Urinary bladder (tissue), 4 donors: ENCODE measurements at places on chromosomes 2 and 18.

DNA sequence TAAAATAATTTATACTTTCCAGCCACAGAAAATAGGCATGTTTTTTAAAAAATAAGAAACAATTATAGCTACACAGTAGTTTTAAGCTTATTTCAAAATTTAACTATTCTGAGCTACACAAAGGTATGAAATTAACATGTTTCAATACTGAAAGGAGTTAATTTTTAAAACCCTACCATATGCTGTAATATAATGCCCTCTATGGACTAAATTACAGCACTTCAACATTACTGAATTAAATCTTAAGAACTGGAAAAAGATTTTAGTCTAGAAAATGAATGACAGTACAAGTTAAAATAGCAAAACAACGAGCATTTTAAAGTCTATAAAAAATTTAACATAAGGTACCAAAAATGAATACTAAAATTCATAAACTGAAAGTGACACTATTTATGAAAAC, 36.3 kb downstream of the RTN4 start:
- no peak for DNase-seq

DNA sequence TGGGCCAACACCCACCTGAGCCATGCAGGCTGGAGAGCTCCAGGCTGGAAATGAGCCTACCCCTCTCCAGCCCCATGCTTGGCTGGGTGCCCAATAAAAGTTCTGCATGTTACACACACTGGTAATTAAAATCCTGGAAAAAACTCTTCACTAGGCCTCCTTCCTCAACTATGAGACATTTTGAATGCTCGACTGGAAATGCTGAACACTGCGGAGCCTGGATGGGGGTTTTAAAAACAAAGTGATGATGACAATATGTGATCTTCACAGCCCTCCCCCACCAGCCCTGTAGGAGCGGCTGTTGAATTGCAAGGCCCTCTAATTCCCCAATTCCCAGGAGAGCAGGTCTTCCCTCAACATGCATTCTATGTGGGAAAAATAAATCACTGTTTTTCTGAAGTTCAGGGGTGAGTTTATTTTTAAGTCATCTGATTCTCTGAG, 179.2 kb downstream of the TTC32 start:
- no peak for DNase-seq

GRCh38 chr18:65206551-65207260, 544.1 kb upstream of the CDH7 start:
- DNase-seq, result no peak

- no peak for DNase-seq
Measured at GRCh38 chr2:1621041-1621440, 123.3 kb downstream of the PXDN start.

DNA sequence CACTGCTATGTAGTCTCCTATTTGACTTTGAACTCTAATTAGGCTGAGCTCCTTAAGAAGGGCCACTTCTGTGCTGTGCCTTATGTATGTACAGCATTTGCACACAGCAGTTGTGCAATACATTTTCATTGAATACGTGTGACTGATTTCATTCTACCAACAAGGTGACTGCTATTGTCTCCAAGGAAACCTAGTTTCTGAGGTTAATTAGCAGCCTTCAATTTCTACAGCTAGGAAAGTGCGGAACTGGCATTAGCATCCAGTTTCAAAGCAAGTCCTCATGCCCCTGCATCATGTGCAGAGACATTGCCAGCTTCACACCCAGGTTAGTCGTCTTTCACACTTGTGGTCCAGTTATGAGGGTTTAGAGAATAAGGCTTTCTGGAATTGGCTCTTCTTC, 58.6 kb downstream of the NCK2 start:
- DNase-seq, result no peak

DNA sequence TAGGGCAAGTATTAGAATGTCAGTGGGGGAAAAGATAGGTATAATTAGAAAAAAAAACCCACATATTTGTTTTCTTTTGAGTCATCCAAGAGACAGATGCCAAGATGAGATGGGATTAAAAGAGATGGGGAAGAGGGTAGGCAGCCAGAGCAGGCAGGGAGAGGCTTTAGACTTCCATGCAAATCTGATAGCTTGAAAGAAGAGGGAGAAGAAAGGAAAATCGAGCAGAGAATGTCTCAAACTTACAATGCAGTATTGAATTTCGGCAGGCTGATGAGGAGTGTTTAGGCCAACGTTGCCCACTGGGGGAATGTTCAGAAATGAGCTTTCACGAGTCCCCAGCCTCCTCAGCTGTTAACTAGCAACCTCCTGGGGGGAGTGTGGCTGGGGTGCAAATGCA, 91.3 kb downstream of the SPATS2L start:
- DNase-seq, result no peak

GRCh38 chr2:45925636-45926366, 274.3 kb downstream of the PRKCE start:
- no peak for DNase-seq

DNA sequence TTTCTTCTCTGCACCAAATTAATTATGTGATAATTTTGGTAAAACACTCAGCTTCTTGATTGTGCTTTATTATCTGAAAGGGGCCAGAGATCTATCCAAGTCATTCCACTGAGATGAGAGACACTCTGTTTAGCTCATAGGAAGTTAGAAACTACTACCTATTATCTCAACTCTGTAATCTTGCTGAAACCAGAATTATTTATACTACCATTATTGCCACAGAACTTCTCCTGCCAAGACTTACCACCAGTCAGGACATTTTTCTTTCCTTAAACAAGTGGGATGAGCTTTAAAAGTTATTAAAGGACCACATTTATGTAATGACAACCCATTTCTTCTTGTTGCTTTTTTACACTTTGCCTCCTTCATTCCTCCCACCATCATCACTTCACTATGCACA, 855.6 kb upstream of the PIK3C3 start:
- no peak for DNase-seq

GRCh38 chr2:204538182-204539018, 6.9 kb upstream of the PARD3B start:
- no peak for DNase-seq

DNA sequence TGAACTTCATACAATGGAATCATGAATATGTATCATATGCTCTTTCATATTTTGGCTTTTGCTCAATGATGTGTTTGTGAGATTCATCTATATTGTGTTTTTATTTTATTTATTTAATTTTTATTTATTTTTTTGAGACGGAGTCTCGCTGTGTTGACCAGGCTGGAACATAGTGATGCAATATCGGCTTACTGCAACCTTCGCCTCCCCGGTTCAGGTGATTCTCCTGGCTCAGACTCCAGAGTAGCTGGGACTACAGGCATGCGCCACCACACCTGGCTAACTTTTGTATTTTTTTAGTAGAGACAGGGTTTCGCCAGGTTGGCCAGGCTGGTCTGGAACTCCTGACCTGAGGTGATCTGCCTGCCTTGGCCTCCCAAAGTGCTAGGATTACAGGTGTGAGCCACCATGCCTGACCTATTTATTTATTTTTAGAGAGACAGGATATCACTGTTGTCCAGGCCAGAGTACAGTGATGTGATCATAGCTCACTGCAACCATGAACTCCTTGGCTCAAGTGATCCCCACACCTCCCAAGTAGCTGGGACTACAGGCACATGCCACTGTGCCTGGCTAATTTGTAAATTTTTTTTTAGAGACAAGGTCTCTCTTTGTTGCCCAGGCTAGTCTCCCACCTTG, 74.5 kb downstream of the TET3 start:
- DNase-seq, result no peak

DNA sequence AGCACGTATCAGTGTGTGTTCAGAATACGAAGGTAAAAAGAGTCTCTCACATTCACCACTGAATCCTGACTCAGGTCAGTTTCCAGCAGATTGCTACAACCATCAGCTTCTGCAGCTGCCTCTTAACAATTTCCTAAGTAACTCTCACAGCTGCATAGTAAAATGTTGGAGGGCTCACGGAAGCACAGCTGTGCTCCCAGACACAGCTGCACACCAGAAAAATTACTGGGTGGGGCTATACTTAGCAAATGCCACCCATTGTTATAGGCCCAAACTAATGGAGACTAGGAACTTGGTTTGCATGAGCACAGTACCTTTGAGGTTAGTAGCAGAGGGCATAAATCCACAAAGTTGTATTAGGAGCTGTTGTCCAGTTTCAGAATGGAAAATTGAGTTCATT, 153.9 kb upstream of the ERBB4 start:
- DNase-seq, result no peak

GRCh38 chr2:219562049-219563020, 9.0 kb downstream of the OBSL1 start:
- DNase-seq, result no peak

GRCh38 chr18:59779979-59780378, 82.8 kb upstream of the CCBE1 start:
- no peak for DNase-seq

DNA sequence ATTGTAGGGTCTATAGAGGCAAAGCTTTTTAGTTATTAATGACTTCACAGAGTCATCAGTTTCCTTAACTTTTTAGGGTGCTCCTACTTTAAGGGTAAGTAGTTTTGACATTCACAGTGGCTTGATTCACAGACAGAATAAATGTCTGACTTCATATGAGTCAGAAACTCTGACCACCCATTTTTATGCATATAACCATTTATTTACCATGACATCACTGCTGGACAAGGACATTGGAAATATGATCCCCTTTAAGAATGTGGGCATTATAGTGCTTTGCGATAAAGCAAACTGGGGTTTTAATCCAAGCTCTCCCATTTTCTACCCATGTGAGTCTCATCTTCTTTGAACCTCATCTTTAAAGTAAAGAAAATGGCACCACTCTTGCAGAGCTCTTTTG, 162.0 kb upstream of the MC4R start:
- DNase-seq, result no peak

DNA sequence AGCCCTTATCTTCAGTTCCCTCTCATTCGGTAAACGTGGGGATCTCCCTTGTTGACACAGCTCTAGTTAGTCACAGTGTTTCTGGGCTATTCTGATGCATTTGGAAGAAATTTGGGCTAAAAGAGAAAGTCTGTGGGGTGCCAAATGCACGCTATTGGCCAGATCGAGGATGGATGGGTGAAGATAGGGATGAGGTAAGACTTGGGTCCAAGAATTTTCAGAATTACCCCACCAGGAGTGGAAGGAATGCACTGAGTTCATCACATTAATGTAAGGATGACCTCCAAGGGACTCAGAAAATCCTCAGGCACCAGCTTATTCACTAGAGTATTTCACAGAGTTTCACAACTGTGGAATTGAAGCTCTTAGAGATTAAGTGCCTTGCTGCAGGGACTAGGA, 49.3 kb downstream of the NRP2 start:
- DNase-seq, result no peak

- no peak for DNase-seq
Measured at GRCh38 chr2:172804423-172804822, 68.8 kb downstream of the RAPGEF4 start.

GRCh38 chr2:226497146-226497909, 302.3 kb downstream of the IRS1 start:
- DNase-seq, result no peak

DNA sequence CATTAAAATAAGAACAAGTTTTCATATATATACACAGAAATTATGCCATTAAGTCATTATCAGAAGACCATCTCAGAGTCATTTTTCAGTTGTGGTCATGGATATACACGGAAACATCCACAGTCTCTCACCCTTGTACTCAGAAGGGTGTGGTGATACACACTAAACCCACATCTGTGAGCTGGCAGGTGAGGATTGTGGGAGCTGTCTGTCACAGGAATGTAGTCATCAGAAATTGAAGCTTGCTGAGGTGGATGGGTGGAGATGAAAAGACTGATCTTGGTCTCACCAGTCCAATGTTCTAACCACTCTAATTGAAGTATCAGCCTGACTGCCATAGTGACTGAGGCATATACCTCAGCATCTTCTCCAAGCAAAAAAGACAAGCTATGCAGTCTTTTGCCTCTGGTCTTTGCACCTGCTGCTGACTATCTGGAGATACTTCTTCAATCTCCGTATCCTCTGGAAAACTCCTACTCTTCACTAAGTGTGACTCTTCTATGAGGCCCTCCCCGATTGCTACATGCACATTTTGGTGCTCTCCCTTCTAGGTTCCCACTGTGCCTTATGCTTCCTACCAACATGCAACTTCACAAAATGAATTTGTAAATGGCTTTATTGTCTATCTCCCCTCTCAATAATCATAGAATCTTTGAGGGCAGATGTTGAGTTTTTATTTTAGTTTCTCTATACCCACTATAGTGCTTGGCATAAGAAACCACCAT, 232.8 kb downstream of the DYM start:
- DNase-seq, result no peak

- no peak for DNase-seq
Measured at GRCh38 chr18:49638891-49639557, 77.2 kb downstream of the LIPG start.

DNA sequence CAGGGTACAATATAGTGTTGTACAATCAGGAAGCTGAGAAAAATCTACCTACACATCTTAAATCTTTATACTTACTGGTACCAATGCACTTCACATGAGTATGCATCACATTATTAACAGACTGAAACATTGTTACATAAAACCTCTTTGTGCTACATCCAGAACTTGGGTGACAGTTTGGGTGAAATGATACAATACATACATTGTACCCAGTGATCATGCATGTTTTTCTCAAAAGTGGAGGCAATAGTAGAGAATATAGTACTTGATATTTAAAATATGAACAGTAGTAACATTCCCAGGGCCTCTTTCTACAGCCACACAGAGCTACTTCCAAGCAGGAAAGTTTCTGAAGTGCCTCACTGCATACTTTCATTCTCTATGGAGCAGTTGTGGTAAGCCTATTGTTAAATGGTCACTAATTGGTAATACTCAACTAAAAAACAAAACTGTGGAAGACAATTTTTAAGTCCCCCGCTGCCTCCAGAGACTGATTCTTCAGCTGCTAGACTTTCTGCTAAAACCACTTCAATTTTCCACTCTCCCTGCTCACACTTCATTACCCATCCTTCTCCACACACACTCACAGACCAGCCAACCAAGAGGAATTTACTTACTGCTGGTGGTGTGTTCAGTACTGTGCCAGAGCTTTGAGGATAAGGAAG, 22.9 kb upstream of the GRB14 start:
- DNase-seq, result no peak

GRCh38 chr2:182391443-182391842, 35.4 kb downstream of the PDE1A start:
- DNase-seq, result no peak

GRCh38 chr18:49726675-49726963, 86.7 kb downstream of the ACAA2 start:
- DNase-seq, result no peak

- DNase-seq, result no peak
Measured at GRCh38 chr2:230874456-230874855, 9.7 kb downstream of the ITM2C start.

- DNase-seq, result no peak
Measured at GRCh38 chr2:8636041-8636491, 45.8 kb upstream of the ID2 start.

DNA sequence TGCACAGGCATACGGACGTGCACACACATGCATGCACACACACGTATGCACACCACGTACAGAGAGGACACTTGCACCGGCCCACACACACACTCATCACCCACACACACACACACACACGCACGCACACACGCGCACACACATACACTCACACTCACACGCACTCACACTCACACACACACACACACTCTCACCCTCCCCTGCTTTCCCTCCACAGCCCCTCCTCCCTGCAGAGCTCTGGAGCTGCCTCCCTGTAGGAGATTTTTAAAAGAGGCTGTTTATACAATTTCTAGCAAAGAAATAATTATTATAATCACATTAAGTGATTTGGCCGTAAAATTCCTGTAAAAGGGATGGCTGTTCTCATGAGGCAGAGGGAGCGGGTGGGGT, 36.5 kb upstream of the SNED1 start:
- no peak for DNase-seq
